ENCODE measurements at places on chromosomes 1 and 21. TPM values are rescaled to one million over a fixed set of nuclear protein-coding genes. Genes with fewer than 3 reads are reported as not detected.
A peak's percentile ranks its signal among the peaks of the same experiment; 100 is the strongest.

Gene MAB21L3
- not detected for total RNA-seq

Gene LDLRAD2
- total RNA-seq: 0.56 TPM

Gene PLEKHA6
- 76.7 TPM for total RNA-seq

Gene FCRLB
- 1.4 TPM for total RNA-seq

Gene ACOT11
- total RNA-seq: 23.4 TPM

Gene PCBP3
- not detected for total RNA-seq

Gene PKP1
- total RNA-seq: 0.43 TPM

Gene SLC1A7
- total RNA-seq: 3.1 TPM

DNA sequence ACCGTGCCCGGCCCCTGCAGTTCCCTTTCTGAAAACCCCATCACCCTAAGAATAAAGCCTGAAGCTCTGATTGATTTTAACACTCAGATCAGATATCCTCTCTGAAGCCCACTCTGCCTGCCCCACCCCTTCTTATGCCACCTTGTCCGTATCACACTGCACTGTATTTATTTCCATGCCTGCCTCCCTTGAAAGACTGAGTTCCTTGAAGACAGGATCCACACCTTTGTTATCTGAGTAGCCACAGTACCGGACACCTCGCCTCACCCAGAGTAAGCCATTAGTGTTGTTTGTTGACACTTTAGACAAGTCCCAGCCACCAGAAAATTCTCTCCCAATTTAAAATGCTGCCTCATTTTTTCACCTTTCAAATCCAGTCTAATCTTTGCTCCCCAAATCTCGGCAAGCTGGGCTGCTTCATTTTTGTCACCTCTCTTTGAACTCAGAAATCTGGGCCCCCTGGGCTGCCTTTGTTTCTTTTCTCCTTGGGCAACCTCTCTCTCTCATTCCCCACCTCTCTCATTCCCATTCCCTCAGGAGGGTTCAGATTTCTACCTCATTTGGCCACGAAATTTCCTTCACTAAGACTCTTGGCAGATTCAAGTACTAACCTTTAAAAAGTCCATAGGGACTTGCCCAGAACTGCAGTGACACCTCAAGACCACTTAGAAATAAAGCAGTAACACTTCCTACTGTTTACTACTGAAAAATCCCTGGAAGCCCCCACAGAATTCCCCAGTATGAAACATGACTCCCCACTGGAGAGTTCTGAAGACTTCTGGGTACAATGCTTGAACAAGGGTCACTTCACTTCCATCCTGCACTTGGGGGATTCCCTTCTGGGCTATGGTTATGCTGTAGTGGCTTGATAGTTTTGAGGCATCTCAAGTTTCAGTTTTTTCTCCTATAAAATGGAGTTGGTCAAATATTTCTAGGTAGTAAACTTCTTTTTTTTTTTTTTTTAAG, 8.7 kb upstream of the PPP1R15B start:
- DNase-seq: no peak

DNA sequence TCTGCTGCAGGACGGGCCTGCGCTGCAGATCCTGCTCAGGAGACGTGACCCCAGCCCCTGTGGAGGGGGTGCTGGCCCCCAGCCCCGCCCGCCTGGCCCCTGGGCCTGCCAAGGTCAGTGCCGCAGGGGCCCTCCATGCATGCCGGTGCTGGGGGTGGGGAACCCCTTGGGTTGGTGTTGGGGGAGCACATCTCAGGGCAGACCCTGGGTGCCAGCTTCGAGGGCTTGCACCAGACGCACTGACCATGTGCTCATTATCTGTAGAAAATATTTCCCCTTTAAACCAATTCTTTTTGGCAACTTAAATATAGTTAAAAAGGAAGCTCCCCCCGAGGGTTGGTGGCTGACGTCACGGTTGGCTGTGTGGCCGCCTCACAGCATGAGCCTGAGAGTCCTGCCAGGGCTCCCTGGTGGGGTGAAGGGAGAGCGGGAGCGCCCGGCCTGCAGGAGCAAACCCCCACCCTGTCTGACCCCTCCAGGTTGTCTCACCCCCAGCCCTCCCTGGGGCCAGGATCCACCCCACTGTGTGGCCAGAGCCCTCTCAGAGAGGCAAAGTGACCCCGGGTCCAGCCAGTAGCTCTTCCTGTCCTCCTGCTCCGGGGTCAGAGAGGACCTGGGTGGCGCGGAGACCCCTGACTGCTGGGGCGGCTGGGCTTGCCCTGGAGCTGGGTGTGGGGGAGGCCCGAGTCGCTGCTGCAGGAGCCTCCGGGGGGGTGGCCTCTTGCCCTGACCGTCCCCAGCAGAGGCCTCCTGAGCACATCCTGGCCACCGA, 5.3 kb upstream of the PFKL start:
- DNase-seq: no peak

DNA sequence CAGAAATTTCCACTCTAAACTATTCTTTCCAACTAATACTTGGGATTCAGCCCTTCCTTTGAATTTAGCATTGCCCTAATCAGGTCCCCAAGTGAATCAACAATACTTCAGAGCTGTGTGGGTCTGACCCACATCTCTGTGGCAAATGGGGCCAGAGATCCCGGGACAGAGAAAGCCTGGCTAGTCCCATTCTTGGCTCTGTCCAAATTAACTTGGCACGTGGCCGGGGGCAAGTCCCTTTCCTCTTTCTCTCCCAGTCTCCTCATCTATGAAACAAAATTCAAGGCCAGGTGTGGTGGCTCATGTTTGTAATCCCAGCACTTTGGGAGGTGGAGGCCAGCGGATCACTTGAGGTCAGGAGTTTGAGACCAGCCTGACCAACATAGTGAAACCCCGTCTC, 6.3 kb upstream of the ZC3H12A start:
- DNase-seq: no peak

GRCh38 chr21:46001821-46002681, 20.5 kb downstream of the COL6A1 start:
- no peak for DNase-seq

GRCh38 chr21:15732290-15732995, 2.7 kb downstream of the USP25 start:
- peak; percentile 65 for DNase-seq

DNA sequence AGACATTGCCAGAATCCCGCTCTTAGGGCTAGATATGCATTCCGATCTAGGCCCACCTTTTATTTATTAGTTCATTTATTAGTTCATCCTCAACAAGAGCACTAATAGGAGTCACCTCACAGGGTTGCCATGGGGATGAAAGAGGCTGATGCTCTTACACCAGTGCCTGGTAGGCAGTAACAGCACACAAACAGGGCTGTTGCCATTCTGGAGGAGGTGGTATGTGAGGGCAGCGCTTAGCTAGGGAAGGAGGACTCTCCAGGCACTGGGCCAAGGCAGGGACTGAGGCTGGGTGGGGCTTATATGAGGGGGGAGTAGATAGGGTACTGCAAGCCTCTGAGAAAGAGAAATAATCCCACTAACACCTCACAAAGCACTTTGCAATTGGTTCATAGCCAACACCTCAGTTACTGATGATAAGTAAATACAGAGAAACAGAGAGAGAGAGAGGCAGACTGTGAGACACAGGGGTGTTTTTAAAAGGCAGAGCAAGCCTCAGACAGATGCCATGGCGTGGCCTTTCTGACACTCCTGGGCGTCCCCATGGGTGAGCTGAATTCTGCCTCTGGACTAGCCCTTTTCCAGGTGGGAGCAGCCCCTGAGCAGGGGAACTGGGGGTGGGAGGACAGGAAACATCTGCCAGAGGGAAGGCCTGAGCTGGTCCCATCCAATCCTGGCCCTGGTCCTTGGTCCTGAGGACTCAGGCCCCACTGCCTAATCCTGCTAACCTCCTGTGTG, 5.9 kb downstream of the FCGR2A start:
- no peak for DNase-seq

GRCh38 chr1:156226782-156227181, 14.0 kb downstream of the PMF1 start:
- DNase-seq: no peak

DNA sequence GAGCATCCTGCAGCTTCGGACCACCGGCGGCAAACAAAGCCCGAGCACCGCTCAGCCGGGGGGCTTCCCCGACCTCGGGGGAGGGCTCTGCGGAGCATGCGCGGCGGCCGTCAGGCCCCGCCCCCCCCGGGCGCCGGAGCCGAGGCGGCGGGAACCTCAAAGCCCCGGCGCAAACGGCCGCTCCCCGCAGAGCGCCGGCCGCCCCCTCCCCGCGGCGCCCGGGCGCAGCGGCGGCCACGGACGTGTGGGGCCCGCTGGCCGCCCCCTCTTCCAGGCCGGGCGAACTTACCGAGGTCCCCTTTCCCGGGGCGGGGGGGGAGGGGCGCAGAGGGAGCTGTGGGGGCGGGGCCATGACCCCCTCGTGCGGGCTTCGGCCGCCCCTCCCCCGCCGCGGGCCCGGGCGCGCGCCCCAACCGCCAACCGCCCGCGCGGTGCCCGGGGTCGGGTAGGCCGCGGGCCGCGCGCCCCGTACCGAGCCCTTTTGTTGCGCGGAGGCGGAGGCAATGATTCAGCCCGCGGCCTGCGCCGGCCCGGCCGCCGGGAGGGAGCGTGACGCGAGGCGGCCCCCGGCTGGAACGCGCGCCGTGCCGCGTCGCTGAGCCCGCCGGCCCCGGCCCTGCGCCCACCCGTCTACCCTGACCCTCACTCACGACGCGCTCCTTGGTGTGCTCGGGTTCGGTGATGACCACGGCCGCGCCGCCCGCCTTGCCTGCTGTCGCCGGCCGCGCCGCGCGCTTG, 1.7 kb downstream of the RCC2 start:
- peak; percentile 52 for DNase-seq

GRCh38 chr1:6249739-6250689, 6.0 kb downstream of the HES3 start:
- no peak for DNase-seq

GRCh38 chr1:162169031-162169790, 99.7 kb downstream of the NOS1AP start:
- DNase-seq: no peak

- no peak for DNase-seq
Observed at GRCh38 chr1:218624052-218624451, 278.9 kb downstream of the TGFB2 start.

GRCh38 chr1:34884961-34885360, 25.4 kb upstream of the SMIM12 start:
- DNase-seq: peak; percentile 26

GRCh38 chr1:208206092-208206698, 38.0 kb downstream of the PLXNA2 start:
- DNase-seq: no peak

- DNase-seq: no peak
Observed at GRCh38 chr1:14242123-14242522, 356.4 kb upstream of the KAZN start.

- no peak for DNase-seq
Observed at GRCh38 chr1:11295905-11296304, 22.9 kb downstream of the UBIAD1 start.

DNA sequence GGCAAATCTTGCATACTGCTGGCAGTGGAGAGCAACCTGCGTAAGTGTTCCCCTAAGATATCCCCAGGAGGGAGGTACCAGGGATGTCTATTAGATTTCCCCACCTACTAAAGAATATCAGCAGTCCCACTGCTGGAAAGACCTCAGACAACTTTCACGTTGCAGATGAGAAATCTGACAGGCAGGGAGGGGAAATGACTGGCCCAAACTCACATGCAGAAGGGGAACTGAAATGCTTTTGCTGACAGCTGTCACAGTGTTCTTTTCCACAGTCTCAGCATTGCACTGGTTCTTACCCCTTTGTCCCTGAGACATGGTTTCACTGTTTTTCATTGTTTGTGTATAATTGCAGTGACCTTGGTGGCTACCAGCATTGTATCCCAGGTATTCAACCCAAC, 84.8 kb upstream of the ATP1A1 start:
- DNase-seq: no peak

DNA sequence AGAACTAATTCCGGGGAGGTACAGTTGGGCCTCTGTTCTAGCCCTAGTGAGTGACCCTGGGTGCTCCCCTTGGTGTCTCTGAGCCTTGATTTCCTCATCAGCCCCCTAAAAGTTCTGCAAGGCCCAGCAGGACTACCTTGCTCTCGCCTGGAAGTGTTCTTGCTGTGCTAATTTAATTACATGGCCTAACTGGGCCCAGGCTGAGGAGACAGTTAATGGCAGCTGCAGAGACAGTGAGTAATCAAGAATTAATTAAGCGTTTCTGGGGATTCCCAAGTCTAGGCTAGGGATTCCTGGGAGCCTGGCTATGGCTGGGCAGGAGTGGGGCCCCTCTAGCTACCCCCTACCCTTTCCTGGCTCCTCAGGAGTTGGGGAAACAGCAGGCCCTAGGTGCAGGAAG, 24.7 kb upstream of the DMBX1 start:
- no peak for DNase-seq

- DNase-seq: peak; percentile 71
Observed at GRCh38 chr1:145918992-145919939, 749 bp upstream of the PEX11B start.

DNA sequence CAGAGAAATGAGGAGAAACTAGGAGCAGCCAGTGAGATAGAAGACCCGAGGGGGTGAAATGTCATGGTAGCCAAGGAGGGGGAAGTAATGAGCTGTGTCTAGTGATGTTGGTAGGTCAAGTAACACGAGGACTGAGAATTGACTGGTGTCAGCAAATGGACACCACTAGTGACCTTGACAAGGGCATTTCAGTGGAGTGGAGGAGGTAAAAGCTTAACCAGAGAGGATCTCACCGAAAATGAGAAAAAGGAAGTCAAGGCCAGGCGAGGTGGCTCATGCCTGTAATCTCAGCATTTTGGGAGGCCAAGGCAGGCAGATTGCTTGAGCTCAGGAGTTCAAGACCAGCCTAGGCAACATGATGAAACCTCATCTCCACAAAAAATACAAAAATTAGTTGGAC, 3.0 kb upstream of the ZYG11B start:
- no peak for DNase-seq

Data from HT-29 (cell line).